ENCODE measurements at places on chromosomes 7 and 10.
A peak's percentile ranks its signal among the peaks of the same experiment; 100 is the strongest.

GRCh38 chr10:6348096-6348874 lies 145.6 kb downstream of the PFKFB3 start:
- peak; percentile 50 for DNase-seq

DNA sequence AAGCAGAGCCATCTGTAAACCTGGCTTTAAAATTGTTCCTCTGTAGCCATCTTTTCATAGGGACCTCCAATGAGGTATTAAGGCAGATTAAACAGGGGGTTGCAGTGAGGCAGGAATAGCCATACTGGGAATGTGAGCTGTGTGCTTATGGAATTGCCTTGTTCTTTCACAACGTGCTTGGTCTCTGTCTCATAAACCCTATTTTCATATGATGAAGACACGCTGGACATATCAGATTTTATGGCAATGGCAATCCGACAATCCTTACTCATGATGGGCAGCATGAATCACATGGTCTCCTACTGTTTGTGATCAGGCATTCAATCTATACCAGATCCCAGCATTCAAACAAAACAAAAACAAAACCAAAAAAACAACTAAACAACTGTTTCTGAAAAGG lies 418.9 kb upstream of the NRP1 start:
- DNase-seq = no peak

- no peak for DNase-seq
These were observed 65.0 kb upstream of the TES start for GRCh38 chr7:116145245-116145852.

DNA sequence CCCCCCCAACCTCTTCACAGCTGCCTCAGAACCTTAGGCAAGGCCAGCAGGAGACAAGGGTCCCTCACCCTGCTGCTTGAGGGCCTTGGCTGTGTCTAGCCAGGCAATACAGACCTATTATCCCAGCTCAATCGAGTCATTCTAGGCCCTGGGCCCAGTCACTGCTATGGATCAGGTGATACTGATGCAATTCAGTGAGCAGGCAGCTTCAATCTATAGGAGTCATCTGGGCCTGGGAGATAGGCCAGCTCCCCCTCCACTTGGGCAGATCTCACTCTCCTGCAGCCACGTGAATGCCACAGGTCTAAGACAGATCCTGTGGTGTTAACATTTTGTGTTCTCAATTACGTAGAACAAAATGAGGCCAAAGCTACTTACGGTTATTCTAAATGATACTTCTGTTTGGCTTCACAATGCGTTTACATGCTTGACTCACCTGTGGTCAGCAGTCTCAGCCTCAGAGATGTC lies 68.0 kb upstream of the LRRC4 start:
- DNase-seq = no peak

GRCh38 chr7:5282543-5283316 lies at the start of gene SLC29A4:
Gene SLC29A4, plus strand, starts transcription at chr7:5282943. Its CDS starts 4,874 bp downstream, at chr7:5287817.
- no peak for DNase-seq

- DNase-seq = no peak
These were observed 194.8 kb downstream of the FANK1 start for GRCh38 chr10:126090911-126091728.

GRCh38 chr10:63883861-63884260 lies 362.7 kb downstream of the REEP3 start:
- DNase-seq = no peak

- DNase-seq = no peak
These were observed 30.0 kb downstream of the NUDT1 start for GRCh38 chr7:2272031-2272430.

DNA sequence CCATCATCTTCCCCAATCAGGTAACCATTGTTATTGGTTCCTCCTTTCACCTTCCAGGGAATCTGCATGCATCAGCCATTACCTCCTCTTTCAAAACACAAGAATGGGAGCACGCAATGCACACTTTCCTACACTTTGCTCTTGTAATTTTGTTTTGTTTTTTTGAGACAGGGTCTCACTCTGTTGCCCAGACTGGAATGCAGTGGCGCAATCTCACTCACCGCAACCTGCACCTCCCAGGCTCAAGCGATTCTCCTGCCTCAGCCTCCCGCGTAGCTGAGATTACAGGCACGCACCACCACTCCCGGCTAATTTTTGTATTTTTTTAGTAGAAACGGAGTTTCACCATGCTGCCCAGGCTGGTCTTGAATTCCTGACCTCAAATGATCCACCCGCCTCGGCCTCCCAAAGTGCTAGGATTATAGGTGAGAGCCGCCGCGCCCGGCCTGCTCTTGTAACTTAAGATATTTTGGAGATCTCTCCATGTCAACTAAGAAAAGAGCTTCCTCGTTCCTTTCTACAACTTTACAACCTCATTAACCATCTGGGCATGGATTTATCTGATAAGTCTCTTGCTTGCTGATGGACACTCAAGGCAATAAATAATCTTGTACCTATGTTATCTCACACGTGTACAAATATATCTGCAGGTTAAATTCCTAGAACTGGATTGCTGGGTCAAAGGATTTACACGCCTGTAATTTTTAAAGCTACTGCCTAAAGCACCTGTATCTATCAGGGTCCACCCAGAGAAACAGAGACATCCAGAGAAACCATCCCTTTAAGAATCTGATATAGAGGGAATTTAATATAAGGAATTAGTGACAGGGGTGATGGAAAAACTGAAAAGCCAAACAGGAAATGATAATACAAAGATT lies 4.2 kb downstream of the CYTH3 start:
- no peak for DNase-seq

DNA sequence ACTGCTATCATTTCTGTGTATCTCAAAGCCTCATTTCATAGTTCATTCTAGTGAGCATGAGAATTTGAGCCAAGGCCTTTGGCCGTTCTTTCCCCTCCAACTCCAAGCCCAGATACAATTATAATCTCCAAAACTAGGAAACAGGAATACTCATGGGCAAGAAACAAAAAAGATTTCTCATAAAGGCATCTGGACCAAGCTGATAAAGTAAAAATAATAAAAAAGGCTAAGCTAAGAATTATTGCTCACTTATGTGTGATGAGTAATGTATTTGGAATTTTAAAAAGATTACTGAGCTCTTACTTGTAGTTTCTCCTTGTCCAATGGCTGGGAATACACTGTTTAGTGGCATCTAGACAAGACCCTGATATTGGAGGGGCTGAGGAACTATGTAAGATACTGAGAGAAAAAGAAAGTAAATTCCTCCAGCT lies 196.4 kb upstream of the POM121L12 start:
- no peak for DNase-seq

DNA sequence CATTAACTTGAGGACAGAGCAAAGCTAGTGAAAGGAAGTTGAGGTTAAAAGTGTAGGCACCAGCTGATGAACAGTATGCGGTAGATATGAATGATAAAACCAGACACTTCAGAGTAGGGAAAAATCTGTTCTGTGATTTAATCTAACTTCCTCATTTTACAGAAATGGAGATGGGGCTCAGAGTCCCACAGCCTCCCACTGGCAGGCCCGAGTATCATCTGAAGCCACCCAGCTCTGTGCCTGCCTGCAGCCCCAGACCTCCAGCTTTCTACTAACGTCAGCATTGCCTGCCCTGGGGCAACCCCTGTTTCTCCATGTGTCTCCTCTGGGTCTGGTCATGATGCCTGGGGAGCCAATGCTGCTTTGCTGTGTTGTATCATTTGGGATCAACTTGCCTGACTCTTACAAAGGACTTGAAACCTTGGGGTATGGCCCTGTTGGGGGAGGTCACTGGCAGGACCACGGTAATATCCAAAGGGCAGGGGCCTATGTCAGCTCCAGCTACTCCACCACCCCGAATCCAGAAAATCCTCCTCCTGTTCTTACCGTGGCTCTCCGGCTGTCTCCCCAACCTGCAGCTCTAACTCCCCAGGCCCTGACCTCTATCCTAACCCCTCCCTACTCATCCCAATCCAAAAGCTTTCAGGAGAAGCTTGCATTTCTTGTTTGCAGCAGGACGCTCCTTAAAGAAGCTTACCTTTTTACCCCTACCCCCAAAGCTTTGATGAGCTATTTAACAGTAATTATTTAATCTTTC lies 56.2 kb upstream of the NPY start:
- no peak for DNase-seq

DNA sequence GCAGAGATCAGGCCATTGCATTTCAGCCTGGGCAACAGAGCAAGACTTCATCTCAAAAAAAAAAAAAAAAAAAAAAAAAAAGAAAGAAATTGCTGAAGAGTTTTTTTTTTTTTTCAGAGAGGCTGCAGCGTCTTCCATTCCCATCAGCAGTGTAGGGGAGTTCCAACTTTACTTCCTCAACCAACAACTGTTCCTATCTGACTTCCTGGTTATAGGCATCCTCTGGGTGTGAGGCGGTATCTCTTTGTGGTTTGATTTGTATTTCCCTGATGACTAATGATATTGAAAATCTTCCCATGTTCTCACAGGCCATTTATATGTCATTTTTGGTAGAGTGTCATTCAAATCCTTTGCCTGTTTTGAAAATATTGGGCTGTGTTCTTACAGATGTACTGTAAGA lies 40.2 kb downstream of the PRTFDC1 start:
- DNase-seq = no peak

DNA sequence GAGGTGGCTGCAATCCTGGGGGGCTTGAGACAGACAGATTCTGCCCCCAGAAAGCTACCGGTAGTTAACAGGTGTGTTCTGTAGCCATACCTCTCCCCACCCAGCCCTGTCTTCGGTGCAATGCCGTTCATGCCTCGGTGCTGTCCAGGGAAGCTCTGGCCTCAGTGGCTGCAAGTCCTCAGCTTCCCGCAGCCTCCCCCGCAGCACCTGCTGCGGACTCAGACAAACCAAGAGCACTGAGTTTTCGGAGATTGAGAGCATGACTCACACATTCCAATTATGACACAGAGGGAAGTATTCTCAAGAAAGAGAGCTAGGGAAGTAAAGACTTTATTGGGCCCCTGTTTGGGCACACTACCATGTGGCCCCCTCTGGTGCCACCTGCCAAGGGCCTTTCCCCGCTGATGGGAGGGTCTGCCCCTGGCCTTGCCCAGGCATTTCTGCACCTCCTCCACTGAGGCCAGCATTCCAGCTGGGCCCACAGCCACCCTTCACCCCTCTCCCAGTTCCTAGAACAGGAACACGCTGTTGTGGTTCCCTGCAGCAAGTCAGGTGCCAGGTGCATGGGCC lies 30.2 kb upstream of the EZH2 start:
- no peak for DNase-seq

- no peak for DNase-seq
These were observed 23.3 kb downstream of the AVL9 start for GRCh38 chr7:32518534-32519140.

- DNase-seq = no peak
These were observed 974.0 kb upstream of the GHITM start for GRCh38 chr10:83165265-83165664.

DNA sequence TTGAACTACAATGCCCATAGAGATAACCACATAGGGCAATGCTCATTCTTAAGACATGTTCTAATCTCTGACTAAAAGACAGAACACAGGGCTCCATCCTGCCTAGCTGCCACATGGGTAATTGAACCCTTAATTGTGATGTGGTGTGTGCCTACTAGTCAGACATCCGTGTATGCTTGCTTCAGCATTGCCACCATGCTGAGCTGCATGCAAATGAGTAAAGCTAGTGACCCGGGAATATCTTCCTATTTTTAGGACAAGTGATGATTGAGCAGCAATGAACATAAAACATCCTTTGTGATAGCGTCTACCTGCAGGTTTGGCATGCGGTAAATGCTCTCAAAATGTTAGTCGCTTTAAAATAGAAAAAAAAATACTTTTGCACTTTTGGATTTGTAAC lies 115.8 kb downstream of the MAGI2 start:
- no peak for DNase-seq

GRCh38 chr10:27356738-27357137 lies 116.1 kb upstream of the ACBD5 start:
- DNase-seq = no peak

- no peak for DNase-seq
These were observed 16.6 kb downstream of the ESYT2 start for GRCh38 chr7:158812684-158813083.

DNA sequence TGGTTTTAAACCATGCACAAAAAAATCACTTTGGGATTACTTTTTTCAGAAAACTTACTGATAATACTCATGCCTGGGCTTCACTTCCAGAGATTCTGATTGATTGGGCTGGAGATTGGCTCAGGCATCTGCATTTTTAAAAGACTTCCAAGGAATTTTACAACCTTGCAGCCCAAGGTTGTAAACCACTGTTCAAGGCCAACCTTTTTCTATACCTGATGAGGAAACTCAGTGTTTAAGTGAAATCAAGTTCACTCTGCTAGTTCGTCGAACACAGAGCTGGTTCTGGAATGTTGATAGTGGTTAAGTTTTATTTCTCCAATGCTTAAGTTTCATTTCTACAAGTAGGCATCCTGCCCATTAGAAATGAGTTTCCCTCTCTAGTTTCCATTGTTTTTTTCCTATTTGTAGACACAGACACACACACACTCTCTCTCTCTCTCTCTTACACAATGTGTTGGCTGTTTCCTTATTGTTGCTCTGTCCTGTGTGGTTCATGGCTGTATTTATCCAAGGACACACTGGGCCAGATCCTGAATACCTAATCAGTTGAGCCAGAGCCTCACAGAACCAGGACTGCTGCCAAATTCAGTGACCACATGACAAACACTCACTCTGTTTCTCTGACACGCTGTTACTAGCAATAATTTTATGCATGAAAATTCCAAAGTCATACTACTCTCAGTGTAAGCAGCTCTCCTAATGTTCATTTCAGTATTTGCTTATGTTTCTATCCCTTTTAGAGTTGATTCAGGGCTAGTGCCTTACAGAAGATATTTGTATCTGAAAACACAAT lies 3.7 kb upstream of the IFIT1B start:
- DNase-seq = no peak

GRCh38 chr7:150848561-150849115 lies 3.7 kb upstream of the AOC1 start:
- no peak for DNase-seq

GRCh38 chr7:101814081-101814990 lies 3.1 kb upstream of the CUX1 start:
- no peak for DNase-seq

GRCh38 chr10:6558759-6559461 lies 21.2 kb downstream of the PRKCQ start:
- DNase-seq = no peak

GRCh38 chr10:130973127-130973839 lies 338.2 kb downstream of the TCERG1L start:
- no peak for DNase-seq

DNA sequence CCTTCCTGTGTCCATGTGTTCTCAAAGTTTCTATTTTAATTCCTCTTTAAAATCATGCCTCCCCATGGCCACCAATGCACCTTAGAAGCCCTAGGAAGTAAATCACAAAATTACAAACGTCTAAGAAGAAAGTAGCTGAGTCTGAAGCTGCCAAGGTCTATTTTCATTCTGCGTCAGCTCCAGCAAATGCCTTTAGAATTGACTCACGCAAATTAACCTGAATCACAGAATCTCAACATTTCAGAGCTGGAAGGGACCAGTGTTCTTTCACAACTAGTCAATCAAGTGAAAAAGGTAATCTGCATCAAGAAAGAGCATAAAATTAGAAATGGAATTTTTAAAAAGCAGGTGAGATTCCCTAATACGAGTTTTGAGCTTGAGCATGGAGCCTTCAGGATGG lies 1017.6 kb downstream of the SORCS3 start:
- no peak for DNase-seq

DNA sequence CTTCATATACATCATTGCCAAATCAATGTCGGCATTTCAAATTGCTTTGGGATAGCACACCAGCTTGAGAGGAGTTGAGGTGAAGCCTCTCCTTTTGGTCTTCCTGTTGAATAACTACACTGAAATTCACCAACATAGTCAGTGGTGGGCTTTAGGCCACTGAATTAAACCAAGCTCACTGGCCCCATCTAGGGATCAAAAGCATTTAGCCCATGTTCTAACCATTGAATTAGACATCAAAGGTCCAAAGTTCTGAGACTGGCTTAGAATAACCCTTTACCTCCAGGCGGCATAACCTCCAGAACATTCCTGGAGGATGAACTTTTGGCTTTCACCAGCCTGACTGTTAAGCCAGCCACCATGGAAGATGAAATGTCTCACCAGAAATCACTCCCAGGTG lies 54.6 kb downstream of the BPGM start:
- no peak for DNase-seq
